ENCODE measurements at places on chromosomes 2 and 18.

GRCh38 chr2:232073699-232074098, 112.2 kb downstream of the DIS3L2 start:
- no peak for DNase-seq

DNA sequence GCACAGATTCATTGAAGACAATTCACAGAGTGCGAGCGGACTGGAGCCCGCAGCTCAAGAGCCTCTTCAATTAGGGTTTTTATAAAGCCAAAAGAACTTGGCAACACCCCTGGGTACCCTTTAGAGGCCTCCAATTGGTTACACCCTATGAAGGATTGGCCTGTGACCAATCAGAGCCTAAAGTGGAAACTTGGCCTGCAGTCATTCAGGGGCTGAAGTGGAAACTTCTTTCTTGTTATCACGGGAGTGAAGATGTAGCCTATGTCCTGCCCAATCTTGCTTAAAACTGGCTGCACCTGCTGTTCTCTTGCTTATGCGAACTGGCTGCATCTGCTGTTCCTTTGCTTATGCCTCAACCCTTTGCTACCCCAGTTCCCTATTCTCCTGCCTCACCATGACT, 1.8 kb upstream of the HJURP start:
- no peak for DNase-seq

DNA sequence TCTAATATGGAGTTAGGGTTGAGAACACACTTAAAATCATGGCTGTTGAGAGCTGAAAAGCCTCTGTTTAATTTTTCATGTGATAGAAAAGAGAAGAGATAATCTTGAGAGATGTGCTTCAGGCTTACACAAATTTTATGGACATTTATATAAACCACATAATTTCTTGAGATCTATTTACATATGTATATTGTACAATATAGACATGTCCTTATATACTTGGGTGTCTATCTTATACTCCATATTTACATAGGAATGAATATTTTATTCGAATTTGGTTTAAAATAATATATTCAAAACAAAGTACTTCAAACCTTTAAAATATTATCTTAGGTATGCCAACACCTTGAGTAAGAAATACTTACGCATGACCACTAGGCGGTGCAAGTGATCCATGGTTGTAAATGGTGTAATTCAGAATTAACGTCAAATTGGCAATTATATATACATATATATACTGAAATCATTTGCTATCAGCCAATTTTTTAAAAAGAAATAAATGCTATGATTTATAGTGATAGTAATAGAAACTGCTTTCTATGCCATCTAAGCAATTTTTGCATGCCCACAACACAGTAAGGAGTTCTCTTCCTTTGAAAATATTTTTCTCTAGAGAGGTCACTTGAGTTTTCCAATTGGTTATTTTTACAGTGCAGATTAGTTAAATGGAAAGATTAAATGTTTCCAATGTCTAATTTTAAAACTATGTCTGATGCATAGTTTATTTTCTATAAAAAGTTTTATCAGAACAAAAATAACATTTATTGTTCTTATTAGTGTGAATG, 37.6 kb upstream of the SPAG16 start:
- no peak for DNase-seq

DNA sequence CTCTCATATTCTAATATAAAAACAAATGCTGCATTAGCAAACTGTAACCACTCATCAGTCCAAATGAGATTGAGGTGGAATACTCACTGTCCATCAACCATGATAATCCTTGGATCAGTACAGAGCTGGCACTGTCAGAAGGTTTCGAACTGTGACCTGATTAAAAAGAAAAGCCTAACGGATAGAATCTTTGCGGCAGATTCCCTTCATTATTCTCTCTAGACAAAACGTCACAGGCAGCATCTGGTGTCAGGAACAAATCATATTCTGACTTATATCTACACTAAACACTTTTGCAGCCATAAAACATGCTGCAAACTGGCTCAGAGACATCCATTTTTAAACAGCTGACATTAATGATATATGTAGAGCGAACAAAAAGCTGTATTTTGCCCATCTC, 677.7 kb upstream of the NXPH2 start:
- DNase-seq: no peak

GRCh38 chr18:36819621-36820020, 9.2 kb downstream of the TPGS2 start:
- no peak for DNase-seq
